ENCODE measurements at places on chromosomes 13 and 19.

- DNase-seq, result no peak
- H3K27ac ChIP-seq, result no peak overlapping the region
- no peaks in the 10 kb centered on the region for H3K4me1 ChIP-seq
These were observed 99.5 kb upstream of the TMTC4 start for GRCh38 chr13:100773923-100774663.

- no peak overlapping the region for H3K4me3 ChIP-seq
- H3K27me3 ChIP-seq, result no peaks in the 10 kb centered on the region
- H3K4me1 ChIP-seq, result no peaks in the 10 kb centered on the region
- H3K27ac ChIP-seq, result no peak overlapping the region
- DNase-seq, result no peak
These were observed 121.8 kb downstream of the AKAP11 start for GRCh38 chr13:42393573-42394360.

DNA sequence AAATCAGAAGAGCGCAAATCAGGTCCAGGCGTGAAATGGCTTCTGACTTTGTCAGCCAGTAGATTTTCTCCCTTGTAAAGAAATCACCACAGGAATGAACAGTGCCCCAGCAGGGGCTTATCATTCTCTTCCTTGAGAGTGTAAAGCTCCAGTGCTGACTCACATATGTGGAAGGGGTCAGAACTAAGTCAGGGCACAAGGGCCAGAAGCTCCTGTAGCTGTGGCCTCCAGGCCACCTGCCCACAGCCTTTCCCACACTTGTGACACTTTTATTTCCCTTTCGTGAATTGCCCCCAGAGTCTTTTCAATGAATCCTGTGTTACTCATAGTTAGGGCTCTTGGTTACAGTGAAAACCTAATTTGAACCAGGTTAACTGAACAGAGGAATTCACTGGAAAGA is 99.6 kb downstream of the SUCLA2 start:
- no peaks in the 10 kb centered on the region for H3K27me3 ChIP-seq
- H3K4me3 ChIP-seq, result no peak overlapping the region
- H3K27ac ChIP-seq, result no peak overlapping the region

GRCh38 chr19:34274284-34274826 is 20.0 kb downstream of the GARRE1 start:
- H3K27me3 ChIP-seq, result peaks cover 25% of the 10 kb centered on the region
- no peaks in the 10 kb centered on the region for H3K36me3 ChIP-seq
- H3K4me1 ChIP-seq, result peaks cover 9% of the 10 kb centered on the region
- DNase-seq, result no peak
- H3K4me3 ChIP-seq, result no peak overlapping the region

GRCh38 chr19:30886222-30886621 is 463.0 kb downstream of the TSHZ3 start:
- peaks cover 7% of the 10 kb centered on the region for H3K4me1 ChIP-seq
- H3K27ac ChIP-seq, result no peak overlapping the region
- no peaks in the 10 kb centered on the region for H3K27me3 ChIP-seq

DNA sequence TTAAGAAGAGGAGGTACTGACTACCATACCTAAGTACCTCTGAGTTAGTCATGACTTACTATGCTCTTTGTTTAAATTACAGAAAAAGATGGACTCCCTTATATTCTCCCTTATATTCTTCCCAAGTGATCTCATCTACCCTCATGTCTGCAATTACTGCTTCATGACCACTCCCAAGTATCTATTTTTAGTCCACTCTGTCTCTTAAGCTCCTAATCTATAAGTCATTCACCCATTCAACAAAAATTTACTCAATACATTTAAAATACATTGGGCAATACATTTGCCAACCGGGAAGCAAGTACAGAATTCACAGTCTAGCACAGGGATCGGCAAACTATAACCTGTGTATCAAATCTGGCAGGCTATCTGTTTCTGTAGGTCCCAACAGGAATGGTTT is 42.6 kb downstream of the KPNA3 start:
- DNase-seq, result no peak
- no peak overlapping the region for H3K27ac ChIP-seq
- no peaks in the 10 kb centered on the region for H3K4me1 ChIP-seq
- peaks cover 10% of the 10 kb centered on the region for H3K36me3 ChIP-seq

DNA sequence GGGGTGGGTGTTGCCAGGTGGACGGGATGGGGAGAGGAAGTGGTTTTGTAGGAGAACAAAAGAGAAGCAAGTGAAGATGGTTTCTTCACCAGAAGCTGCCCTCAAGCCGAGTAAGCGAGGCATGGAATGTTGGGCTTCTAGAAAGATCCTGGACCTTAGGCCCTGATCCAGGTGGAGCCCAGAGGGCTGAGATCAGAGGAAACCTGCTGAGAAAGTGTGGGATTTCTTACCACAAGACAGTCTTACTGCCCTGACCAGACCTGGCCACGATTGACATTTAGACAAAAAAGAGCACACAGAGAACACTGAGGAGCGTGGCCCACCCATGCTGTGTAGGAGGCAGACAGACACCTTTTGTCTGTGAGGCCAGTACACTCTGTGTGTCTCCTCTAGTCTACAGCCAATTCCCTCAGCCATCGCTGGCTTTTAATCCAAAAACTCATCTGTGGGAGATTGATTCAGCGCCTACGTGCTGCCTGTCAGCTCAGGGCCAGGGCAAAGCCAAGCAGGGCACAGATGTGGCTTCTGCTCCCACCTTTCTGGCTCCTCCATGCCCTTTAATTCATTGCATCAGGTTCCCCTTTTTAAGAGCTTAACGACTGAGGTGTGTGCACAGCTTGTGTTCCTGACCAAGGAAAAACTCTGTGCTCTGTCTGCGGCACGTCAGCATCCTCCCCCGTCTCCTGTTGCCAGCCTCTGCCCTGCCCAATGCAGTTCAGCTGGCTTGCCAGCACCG is 123.3 kb downstream of the AKAP11 start:
- no peaks in the 10 kb centered on the region for H3K36me3 ChIP-seq
- H3K4me3 ChIP-seq, result no peak overlapping the region
- no peaks in the 10 kb centered on the region for H3K4me1 ChIP-seq
- no peaks in the 10 kb centered on the region for H3K27me3 ChIP-seq

GRCh38 chr13:112638157-112638750 is 50.3 kb upstream of the TUBGCP3 start:
- no peaks in the 10 kb centered on the region for H3K36me3 ChIP-seq
- no peak overlapping the region for H3K4me3 ChIP-seq
- no peak overlapping the region for H3K27ac ChIP-seq
- H3K27me3 ChIP-seq, result peaks cover 13% of the 10 kb centered on the region
- no peak for DNase-seq
- peaks cover 18% of the 10 kb centered on the region for H3K4me1 ChIP-seq

- DNase-seq, result no peak
- H3K36me3 ChIP-seq, result no peaks in the 10 kb centered on the region
- H3K4me1 ChIP-seq, result no peaks in the 10 kb centered on the region
- H3K27me3 ChIP-seq, result no peaks in the 10 kb centered on the region
- no peak overlapping the region for H3K4me3 ChIP-seq
These were observed 540.7 kb downstream of the GPC6 start for GRCh38 chr13:93767180-93767916.

DNA sequence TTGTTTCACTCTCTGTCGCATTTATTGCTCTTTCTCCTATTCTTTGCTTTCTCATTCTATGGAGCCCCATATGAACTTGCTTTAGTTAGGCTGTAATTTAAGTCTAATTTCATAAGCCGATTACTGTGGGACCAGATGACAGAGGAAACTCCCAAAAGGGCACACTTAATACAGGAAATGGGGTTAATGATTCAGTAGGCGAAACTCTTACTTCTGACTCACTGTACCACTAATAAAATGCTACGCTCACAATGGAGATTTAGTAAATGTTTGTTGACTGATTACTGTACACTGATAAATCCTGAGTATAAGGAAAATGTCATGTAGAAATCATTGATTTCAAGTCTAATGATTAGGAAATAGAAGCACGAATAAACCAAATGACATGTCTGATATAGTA is 276.4 kb downstream of the KLF5 start:
- DNase-seq, result no peak
- no peaks in the 10 kb centered on the region for H3K4me1 ChIP-seq
- H3K27me3 ChIP-seq, result no peaks in the 10 kb centered on the region

DNA sequence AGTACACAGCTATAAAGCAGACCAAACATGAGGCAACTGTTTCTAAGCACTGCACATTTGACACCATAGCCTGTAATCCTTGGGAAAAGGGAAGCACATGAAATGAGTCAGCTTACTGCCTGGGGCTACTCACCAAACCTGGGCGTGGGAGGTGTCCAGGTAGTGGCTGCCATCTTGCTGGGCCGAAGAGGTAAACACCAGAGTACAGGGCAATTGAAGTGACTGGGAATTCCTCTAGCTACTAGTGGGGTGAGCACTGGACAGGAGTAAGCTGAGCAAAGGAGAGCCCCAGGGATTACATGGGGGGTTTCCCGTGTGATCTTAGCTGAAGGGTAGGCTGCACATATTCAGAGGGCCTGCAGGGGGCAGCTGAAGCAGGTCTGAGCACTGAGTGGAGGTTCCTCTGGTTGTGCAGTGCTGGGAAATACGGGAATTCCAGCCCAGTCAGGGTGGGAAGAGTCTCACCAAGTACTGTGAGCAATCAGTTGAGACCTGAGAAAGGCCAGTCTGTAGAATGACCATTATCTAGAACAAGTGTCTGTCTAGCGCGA is 140.5 kb downstream of the SLC7A1 start:
- H3K27me3 ChIP-seq, result no peaks in the 10 kb centered on the region
- H3K4me3 ChIP-seq, result no peak overlapping the region
- DNase-seq, result no peak
- peak overlapping the region; percentile 65 for H3K27ac ChIP-seq
- H3K36me3 ChIP-seq, result no peaks in the 10 kb centered on the region
- peaks cover 6% of the 10 kb centered on the region for H3K4me1 ChIP-seq

Measured in common myeloid progenitor, CD34-positive (primary cell).